Effector CD4-positive, alpha-beta T cell (primary cell): ENCODE measurements at places on chromosomes 3 and 15.

DNA sequence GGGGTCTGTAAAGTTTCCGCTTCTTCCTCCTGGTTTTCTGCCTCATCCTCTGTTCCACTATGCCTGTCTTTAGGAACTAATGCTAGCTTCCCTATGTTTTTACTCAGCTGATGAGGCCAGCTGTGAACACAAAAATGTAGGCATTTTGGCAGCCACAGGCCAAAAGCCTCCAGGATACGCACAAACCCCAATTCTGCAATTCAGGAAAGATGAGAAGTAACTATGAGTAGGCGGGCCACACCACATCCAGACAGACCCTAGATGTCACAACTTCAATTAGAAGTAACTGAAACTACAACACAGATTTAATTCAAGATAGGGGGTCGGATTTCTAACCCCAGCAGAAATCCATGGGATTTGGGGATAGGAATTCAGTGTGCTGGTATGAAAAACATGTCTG lies 11.9 kb downstream of the CA12 start:
- DNase-seq, result no peak

GRCh38 chr15:70151003-70151402 lies 53.3 kb upstream of the TLE3 start:
- no peak for DNase-seq

DNA sequence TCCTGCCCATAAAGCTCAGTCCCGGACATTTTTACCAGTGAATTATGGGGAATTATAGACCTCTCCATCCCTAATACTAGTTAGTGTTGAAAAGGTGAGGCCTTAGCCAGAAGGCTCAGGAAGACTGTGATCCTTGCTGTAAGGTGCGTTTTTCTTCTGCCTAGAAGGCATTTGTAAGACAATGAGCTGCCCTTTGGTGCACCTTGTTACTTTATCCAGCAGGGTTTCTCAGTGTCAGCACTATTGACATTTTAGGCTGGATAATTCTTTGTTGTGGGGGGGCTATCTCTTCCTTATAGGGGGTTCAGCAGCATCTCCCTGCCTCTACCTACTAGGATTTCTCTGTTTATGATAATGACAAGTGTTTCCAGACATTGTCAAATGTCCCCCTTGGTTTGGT lies 108.1 kb upstream of the ABHD17C start:
- no peak for DNase-seq

GRCh38 chr3:194577986-194578905 lies 55.0 kb downstream of the TMEM44 start:
- no peak for DNase-seq

DNA sequence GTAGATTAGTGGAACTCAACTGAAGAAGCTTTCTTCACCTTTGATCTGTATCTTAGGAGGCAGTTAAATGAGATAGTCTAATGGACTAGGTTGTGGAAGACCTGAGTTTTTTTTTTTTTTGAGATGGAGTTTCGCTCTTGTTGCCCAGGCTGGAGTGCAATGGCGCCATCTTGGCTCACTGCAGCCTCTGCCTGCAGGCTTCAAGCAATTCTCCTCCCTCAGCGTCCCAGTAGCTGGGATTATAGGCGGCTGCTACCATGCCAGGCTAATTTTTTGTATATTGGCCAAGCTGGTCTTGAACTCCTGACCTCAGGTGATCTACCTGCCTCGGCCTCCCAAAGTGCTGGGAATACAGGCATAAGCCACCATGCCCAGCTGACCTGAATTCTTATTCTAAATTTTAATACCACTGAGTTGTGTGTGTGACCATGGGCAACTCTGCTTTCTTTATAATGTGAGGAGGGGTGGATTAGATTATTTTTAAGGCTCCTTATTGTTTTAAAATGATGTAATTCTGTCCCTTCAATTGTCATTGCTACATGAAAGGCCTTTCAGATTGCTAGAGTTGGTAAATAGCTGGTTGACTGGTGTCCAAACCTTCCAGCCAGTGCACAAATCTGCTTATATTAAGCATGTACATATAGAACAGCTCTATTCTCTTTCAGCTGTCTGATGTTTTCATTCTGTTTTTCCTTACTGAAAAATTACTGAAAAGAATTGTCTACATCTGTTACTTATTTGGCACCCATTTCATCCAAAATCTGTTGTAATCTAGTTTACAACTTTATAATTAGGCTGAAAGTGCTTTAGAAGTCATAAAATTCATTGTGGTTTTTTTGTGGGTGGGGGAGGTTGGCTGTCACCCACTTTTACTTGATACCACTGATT lies 2.3 kb downstream of the LNP1 start:
- DNase-seq, result no peak

DNA sequence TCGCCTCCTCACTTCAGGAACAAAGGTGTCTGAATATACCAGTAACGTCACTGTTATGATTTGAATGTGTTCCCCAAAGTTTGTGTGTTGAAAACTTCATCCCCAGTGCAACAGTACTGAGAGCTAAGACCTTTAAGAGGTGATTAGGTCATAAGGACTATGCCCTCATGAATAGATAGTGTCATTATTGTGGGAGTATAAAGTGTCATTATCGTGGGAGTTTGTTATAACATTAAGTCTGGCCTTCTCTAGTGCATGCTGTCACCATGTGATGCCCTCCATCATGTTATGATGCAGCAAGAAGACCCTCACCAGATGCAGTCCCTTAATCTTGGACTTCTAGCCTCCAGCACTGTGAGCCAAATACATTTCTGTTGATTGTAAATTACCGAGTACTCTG lies 53.7 kb upstream of the TLE3 start:
- no peak for DNase-seq

DNA sequence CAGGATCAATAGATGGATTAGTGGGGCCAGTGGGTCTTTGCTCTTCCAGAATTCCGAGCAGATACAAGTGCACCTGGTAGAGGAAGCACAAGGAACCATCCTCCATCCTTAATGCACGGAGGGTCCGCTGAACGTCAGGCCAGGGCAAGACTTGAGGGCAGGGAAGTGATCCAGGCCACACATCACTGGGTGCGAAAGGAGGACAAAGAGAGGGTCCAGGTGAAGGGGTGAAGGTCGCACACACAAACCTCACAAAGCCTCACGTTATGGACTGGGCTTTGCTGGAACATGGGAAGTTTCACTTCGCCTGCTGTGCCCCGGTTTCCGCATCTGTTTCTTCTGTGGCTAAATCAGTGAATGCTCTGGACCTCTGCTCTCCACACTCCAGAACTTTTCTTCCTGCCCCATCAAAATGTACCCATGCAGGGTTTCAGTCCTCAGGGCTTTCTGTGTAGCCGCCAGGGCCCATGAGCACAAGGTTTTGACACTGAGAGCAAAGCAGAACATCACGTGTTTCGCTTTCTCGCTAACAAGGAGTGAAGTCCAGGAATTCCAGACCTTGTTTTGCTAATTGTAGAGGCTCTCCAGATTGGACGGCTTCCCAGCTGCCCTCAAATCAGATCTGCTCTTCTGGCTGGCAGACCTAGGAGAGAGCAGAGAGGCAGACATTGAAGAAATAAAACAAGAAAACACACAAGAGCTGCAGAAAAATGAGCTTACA lies 56.3 kb downstream of the KLF15 start:
- no peak for DNase-seq

- DNase-seq, result no peak
These were observed 217.2 kb upstream of the UMPS start for GRCh38 chr3:124512881-124513609.

DNA sequence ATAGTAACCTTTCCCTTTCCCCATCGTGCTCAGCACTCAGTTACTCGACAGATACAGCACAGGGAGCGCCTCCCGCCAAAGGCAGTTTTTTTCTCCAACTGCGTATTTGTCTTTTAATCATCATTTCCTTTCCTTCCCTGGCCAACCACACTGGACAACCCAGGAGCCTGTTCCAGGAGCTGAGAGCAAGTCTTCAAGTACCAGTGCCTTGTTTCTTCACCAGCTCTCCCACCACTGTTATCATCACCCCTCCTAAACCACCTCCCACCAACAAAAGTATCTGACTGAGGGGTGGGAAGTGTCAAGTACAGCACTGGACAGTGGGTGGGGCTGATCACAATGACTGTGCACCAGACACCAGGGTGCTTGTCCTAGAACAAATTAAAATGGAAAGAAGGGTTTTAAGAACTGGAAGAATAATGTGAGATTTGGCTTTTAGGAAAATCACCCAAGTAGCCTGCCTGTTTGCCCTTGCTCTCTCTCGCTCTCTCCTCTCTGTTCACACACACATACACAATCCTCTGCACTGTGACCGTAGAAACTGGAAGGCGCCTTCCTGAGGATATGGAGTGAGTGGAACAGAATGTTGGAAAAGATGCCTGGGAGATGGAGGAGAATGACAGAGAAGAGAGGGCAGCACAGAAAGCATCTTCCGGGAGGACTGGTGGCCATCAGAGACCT lies 126.3 kb downstream of the TNIK start:
- DNase-seq, result no peak

DNA sequence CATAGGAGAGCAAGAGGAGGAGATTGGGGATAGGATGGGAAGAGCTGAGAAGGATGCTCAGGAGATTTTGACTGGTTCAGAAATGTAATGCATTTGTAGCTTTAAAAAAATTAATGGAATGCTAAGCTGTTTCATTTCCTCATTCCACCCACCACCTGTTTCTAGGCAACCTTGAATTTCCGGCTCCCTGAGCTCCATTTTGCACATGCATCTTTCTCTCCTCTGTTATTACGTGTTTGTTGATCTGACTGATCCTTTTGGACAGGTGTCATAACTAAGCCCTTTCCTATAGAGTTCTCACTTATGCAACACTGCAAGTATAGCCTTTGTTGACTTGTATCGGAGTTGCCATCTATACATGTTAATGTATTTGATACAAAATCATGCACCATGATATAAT lies 4.3 kb downstream of the TMPRSS7 start:
- DNase-seq, result no peak

GRCh38 chr15:33236841-33237509 lies 42.5 kb upstream of the FMN1 start:
- DNase-seq, result no peak

DNA sequence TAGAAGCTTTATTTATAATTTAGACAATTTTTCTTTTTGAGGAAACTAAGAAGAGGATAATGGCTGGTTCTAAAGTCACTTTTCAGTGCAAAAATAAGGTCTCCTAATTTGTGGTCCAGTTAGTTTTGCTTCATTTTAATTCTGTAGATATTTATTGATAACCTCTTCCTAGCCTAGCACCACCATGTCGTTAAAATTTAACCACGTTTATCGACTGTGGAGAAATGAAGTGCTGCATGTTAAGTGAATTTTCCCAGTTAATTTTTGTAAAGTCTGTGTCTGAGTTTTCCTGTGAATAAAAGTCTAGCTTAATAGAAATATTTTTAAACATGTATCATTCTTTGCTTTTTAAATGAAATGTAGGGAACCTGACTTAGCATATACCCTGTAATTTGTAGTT lies 16.7 kb downstream of the LRRC28 start:
- no peak for DNase-seq

GRCh38 chr3:139044366-139045210 lies at the start of gene PRR23C:
TSS of gene PRR23C (minus strand) at chr3:139044892. CDS start at chr3:139044620, 272 bp downstream.
- DNase-seq, result no peak

GRCh38 chr15:31488437-31489204 lies 162.0 kb downstream of the KLF13 start:
- DNase-seq, result no peak
